ENCODE measurements at places on chromosomes 7 and 10.

DNA sequence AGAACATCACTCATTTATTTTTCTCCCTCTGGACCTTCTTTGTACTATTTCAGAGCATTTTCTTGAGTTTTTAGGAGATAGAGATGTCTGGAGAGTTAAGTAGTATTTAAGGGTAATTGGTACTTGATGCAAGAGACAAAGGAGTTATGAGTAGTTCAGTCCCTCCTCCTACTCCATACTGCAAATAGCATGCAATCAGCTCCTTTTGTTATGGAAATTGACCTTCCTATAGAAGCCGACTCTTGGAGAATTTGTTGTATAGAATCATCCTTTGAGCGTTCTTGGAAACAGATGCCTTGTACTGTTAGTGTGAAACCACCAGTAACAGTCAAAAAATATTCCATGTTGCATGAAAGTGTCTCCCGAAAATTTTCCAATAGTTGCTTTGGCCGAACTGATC is 428.2 kb upstream of the GALNT17 start:
- no peak for DNase-seq

DNA sequence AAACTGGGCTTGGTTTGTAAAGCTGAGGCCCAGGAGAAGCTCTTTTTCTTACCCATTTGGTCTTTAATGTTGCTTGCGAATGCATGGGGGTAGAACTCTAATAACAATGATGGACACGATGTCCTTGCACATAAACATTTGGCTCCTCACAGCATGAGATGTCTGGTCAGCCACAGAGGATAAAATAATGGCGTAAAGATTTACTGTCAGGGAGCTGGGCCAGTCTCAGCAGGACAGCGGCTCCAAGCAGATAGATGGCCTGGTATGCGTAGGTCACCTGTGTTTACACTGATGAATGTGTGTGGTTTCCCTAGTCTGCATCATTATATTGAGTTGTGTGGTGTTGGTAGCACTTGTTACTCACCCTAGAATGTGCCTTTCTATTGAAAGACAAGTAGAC is 537.4 kb downstream of the CNTNAP2 start:
- peak; percentile 56 for DNase-seq

DNA sequence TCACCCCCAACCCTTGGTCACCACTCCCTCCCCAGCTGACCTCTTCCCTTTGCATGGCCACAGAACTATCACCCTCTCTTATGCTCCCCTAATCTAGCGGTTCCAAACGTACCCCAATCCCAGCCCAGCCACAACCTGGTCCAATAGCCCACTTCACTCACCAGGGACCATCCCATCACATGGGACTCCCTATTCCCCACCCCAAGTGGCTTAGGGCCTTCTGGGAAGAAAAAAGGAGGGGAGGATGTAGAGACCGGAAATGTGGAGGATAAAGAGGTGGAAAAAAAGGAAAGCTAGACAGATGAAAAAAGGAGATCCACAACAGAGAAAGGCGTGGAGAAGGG is 30.3 kb upstream of the PAX2 start:
- no peak for DNase-seq

- DNase-seq: no peak
These were observed 62.5 kb downstream of the INSYN2A start for GRCh38 chr10:127133672-127134500.

DNA sequence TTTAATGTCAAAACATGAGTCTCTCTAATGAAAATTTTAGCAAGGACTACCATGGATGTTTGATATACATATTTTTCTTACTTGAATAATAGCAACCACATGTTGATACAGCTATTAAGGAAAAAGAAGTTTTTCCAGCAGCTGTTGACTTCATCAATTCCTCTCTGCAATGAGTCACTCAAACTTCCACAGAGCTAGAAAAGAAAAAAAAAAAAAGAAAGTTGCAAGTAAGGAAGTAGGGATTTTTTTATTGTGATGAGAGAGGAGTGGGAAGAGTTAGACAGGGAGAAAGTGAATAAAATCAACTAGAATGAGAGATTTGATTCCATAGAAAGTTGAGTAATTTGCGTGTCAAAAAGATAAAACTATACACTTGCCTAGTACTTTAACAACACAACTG is 46.2 kb downstream of the CAV1 start:
- no peak for DNase-seq

- DNase-seq: no peak
These were observed 641 bp upstream of the ASB13 start for GRCh38 chr10:5666841-5667630.

GRCh38 chr7:12834782-12835181 is 147.3 kb downstream of the ARL4A start:
- DNase-seq: no peak

DNA sequence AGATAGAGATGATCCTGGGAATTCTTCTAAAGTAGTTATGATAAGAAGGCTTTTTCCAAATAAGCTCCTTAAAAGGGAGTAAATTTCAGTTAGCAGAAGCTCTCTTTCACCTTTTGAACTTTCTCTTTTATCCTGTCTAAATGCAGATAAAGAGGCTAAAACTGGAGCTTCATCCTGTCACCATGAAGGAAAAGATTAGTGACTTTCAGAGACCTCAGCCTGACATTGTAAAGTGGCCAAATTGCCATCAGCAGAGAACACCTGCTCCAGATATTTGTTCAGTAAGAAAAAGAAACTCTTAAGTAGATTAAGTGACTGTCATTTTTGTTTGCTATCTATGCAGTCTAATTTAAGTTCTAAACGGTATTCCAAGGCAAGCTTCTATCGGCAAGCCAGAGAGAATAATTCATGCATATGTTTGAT is 18.3 kb downstream of the VWDE start:
- DNase-seq: no peak

GRCh38 chr10:89258881-89259280 is 7.3 kb upstream of the LIPA start:
- no peak for DNase-seq

GRCh38 chr10:124152139-124153022 is 59.0 kb upstream of the CHST15 start:
- peak; percentile 72 for DNase-seq

DNA sequence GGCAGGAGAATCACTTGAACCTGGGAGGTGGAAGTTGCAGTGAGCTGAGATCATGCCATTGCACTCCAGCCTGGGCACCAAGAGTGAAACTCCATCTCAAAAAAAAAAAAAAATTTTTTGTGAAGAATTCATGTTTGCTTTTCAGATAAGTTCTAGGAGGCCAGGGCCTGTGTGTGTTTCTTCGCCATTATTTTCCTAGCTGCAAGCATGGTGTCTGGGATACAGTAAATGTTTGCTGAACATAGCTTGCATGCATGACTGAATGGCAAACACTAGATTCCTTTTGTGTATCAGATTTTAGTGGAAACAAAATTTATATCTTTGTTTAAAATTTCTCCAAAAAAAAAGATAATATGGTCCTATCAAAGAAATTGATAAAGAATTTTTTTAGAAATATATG is 9.7 kb upstream of the MACC1 start:
- no peak for DNase-seq

DNA sequence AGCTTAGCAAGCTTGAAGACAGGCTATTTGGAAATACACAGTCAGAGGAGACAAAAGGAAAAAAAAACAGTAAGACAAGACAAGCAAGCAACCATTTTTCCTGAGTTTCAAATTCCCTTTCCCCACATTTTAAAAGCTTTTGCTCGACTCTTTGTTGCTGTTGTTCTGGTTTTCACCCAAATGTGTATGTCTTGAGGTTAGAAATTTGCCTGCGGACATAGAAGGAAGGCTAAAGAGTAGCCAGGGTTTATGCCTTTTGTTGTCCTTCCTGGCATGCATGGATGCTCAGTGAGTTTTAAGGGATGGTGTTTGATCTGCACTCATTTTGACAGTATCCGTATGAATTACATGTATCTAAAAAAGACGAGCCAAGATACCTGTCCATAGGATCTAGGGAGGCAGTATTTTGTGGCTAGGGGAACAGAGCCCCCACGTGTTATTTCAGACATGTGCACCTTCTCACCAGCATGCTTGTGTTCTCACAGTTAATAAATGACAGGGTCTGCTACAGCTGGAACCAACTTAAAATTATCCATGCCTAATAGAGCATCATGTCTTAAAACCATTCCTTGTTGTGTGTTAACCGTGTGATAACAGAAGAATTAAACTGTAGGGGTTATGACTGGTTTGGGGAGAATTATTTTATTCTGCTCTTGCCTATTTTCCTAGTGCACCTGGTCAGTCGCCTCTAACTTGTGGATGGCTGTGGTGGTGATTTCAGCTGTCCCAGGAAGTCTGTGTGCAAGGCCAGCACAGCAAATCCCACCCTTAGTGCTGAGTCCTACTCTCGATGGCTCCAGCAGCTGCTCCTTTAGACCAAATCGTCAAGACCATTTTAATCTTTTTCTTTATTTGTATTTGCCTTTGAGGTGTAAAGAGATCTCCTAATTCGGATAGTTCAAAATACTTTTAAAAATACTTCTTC is 9.1 kb downstream of the WIPF3 start:
- DNase-seq: no peak

- DNase-seq: peak; percentile 22
These were observed 21.6 kb upstream of the LIMK1 start for GRCh38 chr7:74061840-74062539.

- DNase-seq: no peak
These were observed 70.1 kb downstream of the RNF216 start for GRCh38 chr7:5711409-5711808.

DNA sequence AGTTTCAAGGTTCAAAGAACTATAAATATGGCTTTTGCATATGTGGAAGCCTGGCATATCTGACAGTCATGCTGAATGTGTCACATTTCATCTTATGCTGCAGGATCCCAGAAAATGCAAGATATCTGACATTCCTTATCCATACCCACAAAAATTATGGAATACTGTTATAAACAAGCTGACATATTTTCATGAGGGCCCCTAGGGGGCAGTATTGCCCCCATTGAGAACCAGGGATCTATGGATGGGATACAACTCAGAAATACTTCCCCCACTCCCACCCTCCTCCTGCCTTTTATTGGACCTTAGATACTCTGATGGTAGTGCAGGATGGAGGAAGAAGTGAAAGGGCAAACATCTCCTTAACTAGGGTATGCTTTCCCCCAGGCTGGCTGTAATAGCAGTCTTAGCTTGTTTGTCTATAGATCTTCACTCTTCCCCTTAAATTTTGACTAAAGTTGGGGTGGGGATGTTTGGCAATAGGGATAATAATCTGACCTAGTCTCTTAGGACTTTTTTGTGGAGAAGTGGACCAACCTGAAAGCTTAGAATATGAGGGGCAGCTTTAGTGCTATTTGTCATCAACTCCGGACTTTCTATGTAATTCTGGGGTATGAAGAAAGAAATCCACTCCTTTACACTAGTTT is 3.5 kb upstream of the GNGT1 start:
- no peak for DNase-seq

- no peak for DNase-seq
These were observed 1.3 kb downstream of the SEMA3D start for GRCh38 chr7:85185424-85186082.

GRCh38 chr7:101998906-101999240 is 181.4 kb downstream of the CUX1 start:
- no peak for DNase-seq

DNA sequence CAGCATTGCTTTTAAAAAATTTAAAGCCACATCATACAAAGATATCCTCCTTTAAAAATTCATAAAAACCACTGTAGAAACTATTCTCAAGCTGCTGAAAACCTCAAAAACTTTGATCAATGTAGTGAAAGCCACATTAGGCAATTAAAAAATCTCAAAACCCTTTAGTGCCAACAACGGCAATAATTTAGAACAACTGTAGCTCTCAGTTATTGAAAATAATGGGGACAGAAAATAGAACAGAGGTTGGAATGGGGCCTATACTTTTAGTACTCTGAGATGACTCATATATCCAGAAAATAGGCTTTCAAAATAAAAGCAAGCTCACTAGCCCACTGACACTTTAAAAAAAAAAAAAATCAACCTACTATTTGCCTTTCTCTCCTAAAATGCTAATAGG is 87.5 kb downstream of the GSAP start:
- no peak for DNase-seq

DNA sequence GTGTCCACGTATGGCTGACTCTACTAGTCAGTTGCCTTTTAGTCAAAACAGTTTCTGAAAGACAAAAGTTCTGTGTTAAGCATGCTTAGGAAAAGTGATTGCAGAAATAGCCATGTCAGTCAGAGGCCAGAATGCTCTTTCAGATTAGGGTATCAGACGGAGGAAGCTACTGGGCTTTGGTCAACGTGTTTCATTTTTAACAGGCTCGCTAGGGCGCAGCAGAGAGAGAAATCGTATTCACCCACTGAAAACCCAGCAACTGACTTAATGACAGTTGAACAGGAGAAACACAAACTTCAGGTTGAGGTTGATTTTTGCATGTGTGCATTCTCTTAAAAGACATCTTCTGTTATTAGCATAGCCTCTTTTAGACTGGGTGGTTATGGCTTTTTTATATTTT is 322.6 kb upstream of the KIAA1217 start:
- DNase-seq: no peak

DNA sequence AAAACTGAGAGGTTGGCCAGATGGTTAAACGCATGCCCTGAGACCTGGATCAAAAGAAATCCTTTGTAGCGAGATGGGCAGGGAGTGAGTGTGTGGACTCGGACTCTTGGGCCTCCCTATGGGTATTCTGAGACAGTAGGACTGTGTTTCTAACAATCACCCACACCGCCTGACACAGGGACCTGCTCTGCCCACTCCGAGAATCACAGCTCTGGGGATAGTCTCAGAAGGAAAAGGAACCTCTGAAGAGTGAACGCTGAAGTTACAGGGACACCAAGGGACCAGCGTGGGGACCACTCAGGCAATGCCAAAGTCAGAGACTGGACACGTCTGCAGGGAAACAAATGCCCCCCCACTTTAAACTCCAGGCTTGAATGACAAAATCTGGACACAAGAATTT is 242.1 kb upstream of the TCERG1L start:
- DNase-seq: no peak

GRCh38 chr10:94138391-94138790 is 144.7 kb downstream of the PLCE1 start:
- DNase-seq: no peak

DNA sequence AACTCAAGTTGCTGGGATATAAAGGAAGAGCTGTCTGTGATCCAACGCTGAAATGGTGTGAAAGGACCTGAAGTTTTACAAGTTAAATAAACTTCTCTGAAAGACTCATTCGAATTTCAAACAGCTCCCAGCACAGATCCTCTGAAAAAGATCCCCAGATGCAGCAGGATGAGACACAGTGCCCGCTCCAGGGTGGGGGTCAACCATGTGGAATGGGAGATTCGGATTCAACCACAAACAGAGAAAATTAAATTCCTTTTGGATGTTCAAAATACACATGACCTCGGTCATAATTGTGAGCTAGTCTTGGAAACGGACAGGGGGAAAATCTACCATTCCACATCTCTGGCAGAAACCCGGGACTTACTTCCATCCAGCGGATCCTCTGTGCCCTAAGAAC is 119.6 kb downstream of the PRKAG2 start:
- DNase-seq: no peak

- no peak for DNase-seq
These were observed 162.2 kb downstream of the LRRTM3 start for GRCh38 chr10:67088036-67088435.

DNA sequence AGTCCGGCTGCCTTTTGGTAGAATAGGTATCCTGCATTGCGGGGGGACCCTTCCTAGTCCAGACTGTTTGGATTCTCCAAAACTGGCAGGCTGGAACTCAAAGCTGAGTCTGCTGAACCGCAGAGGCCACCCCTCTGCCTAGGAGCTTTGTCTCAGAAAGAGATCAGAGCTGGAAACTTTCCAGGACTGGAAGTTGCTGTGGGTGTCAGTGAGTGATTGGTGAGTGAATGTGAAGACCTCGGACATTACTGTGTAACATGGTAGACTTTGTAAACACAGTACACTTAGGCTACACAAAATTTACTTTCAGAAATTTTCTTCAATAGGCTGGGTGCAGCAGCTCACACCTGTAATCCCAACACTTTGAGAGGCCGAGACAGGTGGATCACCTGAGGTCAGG is 103.8 kb downstream of the DNAJC1 start:
- no peak for DNase-seq

GRCh38 chr10:59033622-59034021 is 142.8 kb upstream of the PHYHIPL start:
- no peak for DNase-seq

Data from DMS153 (cell line).